ENCODE measurements at places on chromosomes 6 and 20. TPM values are rescaled to one million over a fixed set of nuclear protein-coding genes. Genes with fewer than 3 reads are reported as not detected.

The TMEM63B gene
- polyA plus RNA-seq = 33.9 TPM

The MYMX gene
- 0.98 TPM for polyA plus RNA-seq

The DEFB114 gene
- polyA plus RNA-seq = not detected

The OR2H1 gene
- polyA plus RNA-seq = not detected

The BFSP1 gene
- polyA plus RNA-seq = not detected

The TBCC gene
- 30.0 TPM for polyA plus RNA-seq

The LY6G5B gene
- polyA plus RNA-seq = 16.5 TPM

The HLA-DPA1 gene
- polyA plus RNA-seq = 179 TPM

The TPD52L1 gene
- polyA plus RNA-seq = 40.6 TPM

The WFDC12 gene
- polyA plus RNA-seq = 0.09 TPM

The HLA-DQB2 gene
- 2.7 TPM for polyA plus RNA-seq

The C20orf204 gene
- polyA plus RNA-seq = 2.4 TPM

The CHRNA4 gene
- not detected for polyA plus RNA-seq

The RCAN2 gene
- polyA plus RNA-seq = 0.67 TPM

The YWHAB gene
- 143 TPM for polyA plus RNA-seq

- no peak for DNase-seq
Observed at GRCh38 chr20:38197217-38197616, 32.1 kb upstream of the TGM2 start.

GRCh38 chr20:49747707-49748524 lies 34.2 kb upstream of the B4GALT5 start:
- DNase-seq = no peak

DNA sequence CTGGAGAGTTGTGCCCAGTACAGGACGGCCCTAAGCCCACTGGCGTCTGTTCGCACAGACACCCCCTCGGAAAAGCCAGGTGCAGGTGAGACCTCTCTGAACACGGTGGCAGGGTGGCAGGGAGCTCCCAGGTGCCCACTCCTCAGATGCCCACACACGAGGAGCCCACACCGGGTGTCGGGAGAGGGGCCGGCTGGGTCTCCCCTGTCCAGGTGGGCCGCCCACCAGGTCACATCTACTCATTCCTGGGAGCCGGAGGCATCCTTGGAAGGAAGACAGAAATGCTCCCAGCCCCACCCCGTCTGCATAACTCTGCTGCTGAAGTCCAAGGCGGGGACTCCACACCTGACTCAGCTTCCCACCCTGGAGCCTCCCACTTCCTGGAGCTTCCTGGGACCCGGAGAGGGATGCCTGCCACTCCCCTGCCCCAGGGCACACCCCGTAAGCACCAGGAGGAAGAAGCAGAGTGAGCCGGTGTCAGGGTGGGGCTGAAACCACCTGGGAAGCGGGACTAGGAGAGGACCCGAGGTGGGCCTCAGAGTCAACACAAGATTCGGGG lies 2.5 kb downstream of the SRMS start:
- peak; percentile 85 for DNase-seq

DNA sequence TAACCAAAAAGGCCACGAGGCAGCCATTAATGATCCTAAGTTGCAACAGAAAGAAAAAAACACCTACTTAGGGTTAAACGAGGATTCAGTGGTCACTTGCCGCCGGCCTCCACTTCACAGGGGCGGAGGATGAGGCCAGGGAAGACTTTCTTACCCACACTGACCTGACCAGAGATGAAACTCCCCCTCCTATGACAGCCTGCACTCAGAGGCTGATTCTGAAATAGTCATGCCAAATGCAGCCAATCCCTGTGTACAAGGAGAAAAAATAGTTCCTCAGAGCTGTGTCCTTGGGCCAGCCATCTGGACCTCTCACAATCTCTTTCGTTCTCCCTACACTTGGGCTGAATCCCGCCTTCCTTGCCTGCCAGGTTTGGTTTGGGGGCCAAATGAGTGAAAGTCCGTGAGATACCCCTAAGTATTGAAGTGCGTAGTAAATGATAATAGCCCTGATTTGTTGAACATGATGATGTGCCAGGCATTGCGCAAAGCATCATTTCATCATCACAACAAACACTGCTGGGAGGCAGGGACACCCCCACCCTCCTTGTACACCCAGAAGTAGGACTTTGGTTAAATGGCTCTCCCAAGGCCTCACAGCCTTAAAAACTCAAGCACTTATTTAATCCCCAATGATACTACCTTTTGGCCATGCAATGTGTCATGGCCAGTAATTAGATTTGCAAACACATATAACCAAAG lies 3.2 kb upstream of the IRF4 start:
- no peak for DNase-seq

DNA sequence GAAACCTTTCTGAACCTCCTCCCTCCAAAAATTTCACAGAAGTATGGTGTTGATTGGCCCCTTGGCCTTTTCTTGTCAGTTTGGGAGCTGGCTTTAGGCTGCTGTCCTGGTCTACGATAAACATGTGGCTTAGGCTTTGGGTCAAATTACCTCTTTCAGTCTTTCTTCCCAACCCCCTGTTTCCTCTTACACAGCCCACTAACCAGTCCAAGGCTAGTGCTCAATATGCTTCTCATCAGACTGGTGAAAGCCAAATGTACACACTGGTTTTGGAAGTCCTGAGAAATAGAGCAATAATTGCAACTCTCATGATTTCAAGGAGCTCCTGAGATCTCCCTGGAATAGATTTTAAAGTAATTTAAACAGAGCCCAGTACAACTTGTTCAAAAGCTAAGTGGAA lies 933.7 kb upstream of the GJE1 start:
- no peak for DNase-seq

- DNase-seq = no peak
Observed at GRCh38 chr6:47245745-47246371, 63.8 kb downstream of the TNFRSF21 start.

GRCh38 chr6:54097753-54098152 lies 13.5 kb upstream of the MLIP start:
- DNase-seq = no peak

GRCh38 chr6:25441663-25442270 lies 162.6 kb downstream of the CARMIL1 start:
- no peak for DNase-seq

DNA sequence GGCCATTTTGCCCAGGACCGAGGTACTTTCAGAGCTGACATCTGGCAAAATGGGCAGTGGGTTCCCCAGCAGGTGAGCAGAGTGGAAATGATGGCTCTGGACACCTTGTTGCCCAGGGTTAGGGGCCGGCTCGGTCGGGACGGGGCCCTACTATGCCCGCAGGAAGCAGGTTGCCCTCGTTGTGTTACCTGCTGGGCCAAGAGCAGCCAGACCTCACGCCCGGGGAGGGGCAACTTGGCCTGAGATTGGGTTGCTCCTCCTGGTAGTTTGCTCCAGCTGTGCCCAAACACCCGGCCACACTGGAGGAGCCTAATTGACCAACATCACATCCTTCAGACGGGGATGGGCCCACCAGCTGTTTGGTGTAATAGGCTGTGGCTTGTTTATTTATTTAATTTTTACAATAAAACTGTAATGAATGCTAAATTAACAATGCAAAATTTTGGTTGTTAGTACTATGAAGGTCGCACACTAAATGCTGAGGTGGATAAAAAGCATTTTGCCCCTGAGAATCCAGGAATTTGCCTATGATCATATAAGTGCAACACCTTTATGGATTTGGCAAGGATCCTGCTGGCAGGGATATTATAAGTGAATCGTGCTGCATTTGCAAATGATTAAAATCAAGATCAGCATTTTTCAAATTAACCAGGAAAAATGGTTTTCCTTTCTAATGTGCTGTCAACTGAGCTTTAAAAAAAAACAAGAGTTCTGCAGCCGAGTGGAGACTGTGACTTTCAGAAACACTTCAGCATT lies 26.6 kb upstream of the PCMTD2 start:
- DNase-seq = no peak

- DNase-seq = no peak
Observed at GRCh38 chr6:93728150-93728549, 308.8 kb upstream of the EPHA7 start.

- DNase-seq = no peak
Observed at GRCh38 chr20:57451795-57452661, 60.8 kb downstream of the RBM38 start.

- DNase-seq = no peak
Observed at GRCh38 chr6:140486450-140487361, 1112.3 kb upstream of the CITED2 start.

GRCh38 chr20:5877128-5877527 lies 73.2 kb downstream of the TRMT6 start:
- DNase-seq = no peak

- no peak for DNase-seq
Observed at GRCh38 chr6:87742106-87742505, 40.1 kb upstream of the AKIRIN2 start.

DNA sequence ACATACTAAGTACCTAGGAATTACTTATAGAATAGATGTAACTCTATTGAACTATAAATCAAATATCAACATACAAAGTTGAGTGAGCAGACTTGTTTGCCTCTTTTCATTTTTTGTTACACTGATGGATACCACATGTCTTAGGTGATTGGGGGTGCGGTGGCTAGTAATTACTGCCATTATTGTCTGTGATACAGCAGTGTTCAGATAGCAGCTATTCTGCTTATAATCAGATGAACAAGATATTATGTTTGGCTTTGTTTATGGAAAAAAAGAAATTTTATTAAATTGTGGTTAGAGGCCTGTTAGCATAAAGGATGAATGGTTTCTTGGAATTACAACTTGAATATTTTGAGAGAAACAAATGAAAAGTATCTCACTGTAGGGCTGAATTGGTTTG lies 55.9 kb downstream of the KCNQ5 start:
- no peak for DNase-seq

- no peak for DNase-seq
Observed at GRCh38 chr6:13989496-13990144, 64.9 kb downstream of the RNF182 start.

- no peak for DNase-seq
Observed at GRCh38 chr6:227074-227782, 65.1 kb upstream of the DUSP22 start.

DNA sequence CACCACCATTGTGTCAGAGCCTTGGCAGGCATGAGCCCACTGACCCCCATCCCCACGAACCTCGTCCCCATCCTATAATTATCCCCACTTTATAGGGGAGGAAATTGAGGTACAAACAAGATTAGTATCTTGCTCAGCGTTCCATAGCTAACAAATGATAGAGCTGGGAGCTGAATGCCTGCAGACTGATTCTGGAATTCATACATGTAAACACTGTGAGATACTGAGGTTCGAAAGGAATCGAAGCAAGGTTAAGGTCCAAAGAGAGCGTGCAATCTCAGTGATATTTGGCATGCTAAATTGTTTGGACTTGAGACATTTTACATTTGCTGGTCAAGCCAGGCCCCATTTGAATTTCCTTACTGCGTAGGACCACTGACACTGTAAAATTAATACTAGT lies 746.6 kb downstream of the COL12A1 start:
- no peak for DNase-seq

DNA sequence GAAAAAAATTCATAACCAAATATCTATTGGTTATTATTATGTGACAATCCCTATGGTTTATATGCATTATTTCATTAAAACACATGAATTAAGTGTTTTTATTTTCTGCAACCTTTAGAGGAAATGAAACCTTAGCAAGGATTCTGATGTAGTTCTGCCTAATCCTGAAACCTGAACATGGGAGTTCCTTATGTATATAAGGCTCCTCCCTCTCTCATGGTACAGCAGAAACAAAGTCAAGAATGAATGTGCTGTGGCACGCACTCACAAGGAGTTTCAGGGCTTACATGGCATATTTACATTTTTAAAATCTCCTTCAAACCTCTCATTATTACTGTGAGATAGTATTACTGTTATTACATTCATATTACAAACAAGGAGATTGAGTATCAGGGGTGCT lies 426.4 kb upstream of the CITED2 start:
- no peak for DNase-seq

GRCh38 chr6:36297051-36297450 lies 27.2 kb downstream of the PNPLA1 start:
- no peak for DNase-seq

GRCh38 chr6:155519176-155519738 lies 63.6 kb upstream of the NOX3 start:
- DNase-seq = no peak

DNA sequence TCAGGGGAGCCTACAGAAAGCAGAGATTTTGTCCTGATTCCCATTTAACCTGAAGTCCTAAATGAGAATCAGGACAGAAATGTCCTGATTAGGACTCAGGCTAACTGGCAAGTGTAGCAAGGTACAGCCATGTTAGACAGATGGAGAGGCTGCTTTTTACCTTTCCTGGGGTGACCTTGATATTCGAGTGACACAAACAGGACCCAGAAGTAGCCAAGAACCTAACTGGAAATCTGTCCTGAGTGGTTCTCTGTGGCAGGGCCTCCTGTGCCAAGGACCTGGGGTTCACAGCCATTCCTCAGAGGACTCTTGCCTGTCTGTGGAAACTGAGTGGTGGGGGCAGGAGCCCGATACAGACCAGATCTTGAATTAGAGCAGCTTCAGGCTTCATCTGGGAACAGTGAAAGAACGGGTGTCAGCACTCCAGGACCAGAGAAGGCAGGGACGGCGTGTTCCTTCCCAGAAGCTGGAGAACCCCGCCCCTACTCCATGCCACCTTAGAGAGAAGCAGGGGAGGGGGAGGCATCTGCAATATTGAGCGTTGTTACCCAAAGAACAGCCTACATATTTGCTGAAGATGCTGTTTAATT lies 4.3 kb upstream of the FUCA2 start:
- no peak for DNase-seq

- no peak for DNase-seq
Observed at GRCh38 chr6:90290811-90291420, 5.7 kb downstream of the BACH2 start.

DNA sequence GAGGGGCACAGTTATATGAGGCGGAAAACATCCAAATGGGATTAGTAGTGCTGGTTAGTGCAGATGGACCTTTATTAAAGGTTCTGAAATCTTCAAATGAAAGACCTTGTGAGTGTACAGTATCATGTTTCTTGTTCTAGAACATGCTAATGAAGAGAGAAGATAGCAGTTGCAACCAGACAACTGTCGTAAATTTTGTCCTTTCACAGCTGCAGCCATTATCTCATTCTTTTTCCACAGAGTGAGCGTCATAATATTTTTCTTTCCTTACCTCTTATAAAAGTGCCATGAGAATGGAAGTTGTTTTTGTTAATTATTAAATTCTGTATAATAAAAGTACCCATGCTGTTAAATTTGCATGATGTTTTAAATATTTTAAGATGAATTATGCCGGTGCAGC lies 4.4 kb upstream of the C6orf163 start:
- no peak for DNase-seq

GRCh38 chr20:38353316-38353715 lies 7.0 kb downstream of the LBP start:
- DNase-seq = no peak

- DNase-seq = no peak
Observed at GRCh38 chr20:20955892-20956291, 150.3 kb downstream of the LINC00237 start.

- no peak for DNase-seq
Observed at GRCh38 chr6:134734312-134734869, 215.5 kb downstream of the ALDH8A1 start.

Data from small intestine (tissue), 16 donors.